ENCODE measurements at places on chromosomes 3 and 15.

GRCh38 chr15:59120937-59121336 lies 16.0 kb downstream of the CCNB2 start:
- DNase-seq = no peak

- no peak for DNase-seq
These were observed 976 bp upstream of the ARGFX start for GRCh38 chr3:121566773-121567172.

DNA sequence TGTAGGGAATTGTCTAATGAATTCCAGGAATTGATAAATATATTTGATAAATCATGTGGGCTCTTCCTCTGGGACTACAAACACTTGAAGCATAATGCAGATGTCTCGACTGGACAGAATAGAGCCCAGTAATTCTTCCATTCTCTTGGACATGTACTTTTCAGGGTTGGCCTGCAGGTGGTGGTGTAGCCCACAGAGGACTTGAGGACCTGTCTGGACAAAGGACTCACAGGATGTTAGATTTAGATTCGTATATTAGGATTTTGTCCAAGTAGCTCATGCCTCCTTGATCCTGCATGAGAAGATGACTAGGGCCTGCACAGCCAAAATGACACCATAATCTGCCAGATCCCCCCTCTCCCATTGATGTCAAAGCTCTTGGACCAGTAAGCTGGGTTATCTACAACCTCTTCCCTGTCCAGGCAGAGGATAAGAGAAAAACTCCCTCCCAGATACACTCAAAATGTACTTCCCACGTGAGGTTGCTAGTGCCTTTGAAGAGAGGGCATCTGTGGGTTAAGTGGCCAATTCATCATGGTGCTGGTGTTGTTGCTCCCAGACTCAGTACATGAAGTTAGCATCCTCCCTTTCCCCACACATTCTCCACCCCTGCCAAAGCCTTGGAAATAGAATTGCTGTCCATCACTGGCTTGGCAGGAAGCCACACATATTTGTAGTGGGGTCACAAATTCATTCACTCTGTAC lies 88.6 kb upstream of the ZNF280D start:
- DNase-seq = peak; percentile 22

DNA sequence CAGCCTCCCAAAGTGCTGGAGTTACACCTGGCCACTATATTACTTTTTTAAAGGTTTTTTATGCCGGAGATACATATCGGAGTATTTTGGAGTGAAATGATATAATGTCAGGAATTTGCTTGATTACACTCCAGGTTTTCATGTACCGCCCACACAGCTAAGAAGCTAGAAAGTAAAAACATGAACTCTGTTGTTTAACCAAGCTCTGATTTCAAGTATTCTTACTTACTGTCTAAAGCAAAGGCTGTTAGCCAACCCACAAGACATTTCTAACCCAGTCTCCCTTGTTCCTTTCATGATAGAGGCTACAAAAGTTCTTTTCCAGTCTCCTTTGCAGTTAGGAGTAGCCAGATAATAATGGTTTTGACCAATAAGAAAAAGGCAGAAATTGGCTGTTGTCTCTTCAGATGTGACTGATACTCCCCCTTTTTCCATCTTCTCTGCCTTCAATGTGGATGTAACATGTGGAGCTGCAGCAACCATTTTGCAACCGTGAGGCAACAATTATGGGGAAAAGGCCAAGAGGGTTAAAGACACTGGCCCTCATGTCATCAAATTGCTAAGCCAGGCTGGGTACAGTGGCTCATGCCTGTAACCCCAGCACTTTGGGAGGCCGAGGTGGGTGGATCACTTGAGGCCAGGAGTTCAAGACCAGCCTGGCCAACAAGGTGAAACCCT lies 6.1 kb upstream of the CP start:
- DNase-seq = no peak

DNA sequence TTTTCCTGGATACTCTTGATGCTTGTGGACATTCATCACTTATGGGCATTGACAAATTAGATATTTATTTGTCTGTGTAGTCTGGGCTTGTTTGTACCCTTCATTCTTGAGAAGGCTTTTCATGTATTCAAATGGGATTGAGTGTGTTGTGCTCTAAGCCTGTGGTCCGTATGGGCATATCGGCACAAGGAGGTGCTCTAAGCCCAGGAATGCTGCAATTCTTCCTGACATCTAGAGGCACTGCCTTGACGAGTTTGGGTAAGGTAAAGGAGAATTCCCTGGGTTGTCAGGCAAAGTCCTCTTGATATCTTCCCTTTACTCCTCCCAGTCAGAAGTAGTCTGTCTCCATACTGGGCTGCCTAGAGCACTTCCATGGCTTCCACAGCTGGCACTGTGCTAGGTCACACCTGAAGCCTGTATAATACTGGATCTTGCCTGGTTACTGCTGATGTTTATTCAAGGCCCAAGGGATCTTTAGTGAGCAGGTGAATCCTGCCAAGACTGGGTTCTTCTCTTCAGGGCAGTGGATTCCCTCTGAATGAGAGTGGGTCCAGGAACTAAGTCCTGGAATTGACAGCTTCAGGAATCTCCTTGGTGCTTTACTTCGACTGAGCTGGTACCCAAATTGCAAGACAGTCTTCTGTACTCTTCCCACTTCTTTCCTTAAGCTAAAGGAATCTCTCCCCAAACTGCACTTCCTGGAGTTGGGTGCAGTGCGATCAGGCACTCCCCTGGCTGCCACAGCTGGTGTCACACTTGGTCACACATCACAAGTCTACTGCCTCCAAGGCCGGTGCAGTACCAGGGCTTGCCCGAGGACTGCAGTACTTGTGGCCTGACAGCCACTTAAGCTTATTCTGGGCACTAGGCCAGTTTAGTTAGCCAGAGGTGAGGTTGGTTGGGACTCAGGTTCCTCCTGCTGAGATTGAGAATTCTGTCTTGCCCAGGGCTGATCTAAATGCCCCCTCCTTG lies 46.0 kb downstream of the GALK2 start:
- no peak for DNase-seq

DNA sequence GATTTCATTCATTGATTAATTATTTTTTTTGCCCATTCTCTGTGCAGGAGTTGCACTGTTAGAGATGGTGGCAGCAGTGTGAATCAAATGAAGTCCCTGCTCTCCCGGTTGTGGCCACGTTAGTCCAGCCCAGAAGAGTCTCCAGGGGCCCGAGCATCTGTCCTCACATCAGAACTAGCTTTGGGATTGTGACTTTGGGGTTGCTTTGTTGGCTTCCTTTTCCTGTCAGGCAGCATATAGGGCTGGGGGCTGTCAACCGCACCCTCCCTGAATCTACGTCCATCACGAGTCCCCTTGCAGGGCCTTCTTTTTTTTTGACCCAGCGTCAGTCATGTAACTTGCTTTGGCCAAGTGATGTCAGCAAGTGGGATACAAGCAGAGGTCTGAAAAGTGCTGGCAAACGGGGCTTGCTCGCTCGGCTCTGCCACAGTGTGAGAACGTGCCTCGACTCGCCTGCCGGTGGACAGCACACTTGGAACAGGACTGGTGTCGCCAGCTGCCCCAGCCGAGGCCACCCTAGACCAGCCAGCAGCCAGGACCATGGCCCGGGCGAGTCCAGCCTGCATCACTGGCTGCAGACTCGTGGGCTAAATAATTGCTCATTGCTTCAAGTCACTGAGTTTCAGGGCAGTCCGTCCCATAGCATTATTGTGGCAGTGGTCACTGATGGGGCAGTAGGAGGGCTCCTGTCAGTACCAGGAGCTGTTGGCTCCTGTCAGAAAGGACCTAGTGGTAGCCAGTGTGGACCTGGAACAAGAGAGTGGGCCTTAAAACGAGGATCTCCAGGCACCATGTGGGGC lies 151.6 kb upstream of the MEF2A start:
- DNase-seq = no peak

DNA sequence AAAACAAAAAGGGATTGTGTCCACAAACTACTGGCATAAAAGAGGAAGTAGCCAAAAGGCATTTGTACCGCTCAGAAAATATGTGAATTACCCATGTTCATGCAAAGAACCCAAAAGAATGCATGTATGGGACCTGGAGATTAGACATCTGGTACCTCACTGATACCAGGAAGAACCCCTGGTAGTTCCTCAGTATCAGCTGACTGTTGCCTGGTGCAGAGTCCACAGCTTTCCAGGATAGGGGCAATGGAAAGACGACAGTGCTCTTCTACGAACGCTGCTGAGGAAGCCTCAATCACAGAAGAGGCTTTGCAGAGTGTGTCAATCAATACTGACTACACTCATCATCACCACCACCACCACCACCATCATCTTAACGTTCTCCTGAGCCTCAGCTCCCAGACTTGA lies 63.3 kb downstream of the ATP8B4 start:
- DNase-seq = no peak

DNA sequence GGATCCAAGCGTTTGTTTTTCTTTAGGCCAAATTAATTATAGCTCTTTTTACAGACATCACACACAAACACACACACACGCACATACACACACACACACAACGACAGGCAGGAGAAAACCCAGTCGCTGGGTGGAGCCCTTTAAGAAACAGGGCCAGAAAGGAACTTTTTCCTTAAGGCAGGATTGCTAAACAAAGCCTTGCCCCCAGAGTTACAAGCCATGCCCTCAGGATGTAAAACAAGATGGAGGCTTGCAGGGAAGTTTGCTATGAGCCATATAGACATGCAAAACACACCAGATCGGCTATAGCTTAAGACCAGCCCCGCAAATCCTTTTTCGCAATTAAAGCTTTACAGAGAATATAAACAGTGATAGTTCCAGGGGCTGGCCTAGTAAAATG lies 16.3 kb upstream of the IQCF2 start:
- DNase-seq = no peak

- no peak for DNase-seq
These were observed 34.0 kb upstream of the GK5 start for GRCh38 chr3:142259359-142259758.

DNA sequence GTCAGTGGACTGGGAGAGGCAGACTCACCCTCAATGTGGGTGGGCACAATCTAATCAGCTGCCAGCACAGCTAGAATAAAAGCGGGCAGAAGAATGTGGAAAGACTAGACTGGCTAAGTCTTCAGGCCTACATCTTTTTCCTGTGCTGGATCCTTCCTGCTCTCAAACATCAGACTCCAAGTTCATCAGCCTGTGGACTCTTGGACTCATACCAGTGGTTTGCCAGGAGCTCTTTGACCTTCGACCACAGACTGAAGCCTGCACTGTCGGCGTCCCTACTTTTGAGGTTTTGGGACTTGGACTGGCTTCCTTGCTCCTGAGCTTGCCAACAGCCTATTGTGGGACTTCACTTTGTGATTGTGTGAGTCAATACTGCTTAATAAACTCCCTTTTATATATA lies 68.0 kb downstream of the CNTN3 start:
- no peak for DNase-seq

GRCh38 chr3:117610156-117610555 lies 900.6 kb downstream of the TUSC7 start:
- DNase-seq = no peak

DNA sequence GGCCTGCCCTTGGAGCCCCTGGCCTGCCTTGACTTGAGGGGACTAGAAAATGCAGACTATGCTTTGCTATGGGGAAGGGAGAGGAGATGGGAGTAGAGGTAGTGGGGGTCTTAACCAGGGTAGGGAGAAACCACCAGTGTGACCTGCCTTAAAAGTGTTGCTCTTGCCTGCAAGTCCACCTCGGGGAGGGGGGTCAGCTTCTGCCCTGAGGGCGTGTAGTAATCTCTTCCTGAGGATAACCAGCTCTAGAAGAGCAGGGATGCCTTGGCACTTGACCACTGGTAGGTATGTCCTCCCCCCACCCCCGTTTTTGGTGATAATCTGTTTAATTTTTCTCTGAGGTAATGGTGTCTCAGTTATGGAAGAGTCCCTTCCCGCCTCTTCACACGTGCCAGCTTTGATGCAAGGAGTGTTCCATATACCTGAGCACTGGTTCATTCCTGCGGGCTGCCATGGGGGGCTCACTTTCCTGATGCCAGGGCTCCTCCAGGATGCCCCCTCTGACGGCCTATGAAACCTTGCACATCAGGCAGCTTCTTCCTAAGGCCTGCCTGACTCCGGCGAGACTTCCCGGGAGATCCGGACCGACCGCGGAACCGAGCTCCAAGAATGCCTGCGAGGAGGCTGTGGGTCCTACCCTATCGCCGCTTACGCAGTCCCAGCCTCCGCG lies 780 bp upstream of the P4HTM start:
- DNase-seq = no peak

DNA sequence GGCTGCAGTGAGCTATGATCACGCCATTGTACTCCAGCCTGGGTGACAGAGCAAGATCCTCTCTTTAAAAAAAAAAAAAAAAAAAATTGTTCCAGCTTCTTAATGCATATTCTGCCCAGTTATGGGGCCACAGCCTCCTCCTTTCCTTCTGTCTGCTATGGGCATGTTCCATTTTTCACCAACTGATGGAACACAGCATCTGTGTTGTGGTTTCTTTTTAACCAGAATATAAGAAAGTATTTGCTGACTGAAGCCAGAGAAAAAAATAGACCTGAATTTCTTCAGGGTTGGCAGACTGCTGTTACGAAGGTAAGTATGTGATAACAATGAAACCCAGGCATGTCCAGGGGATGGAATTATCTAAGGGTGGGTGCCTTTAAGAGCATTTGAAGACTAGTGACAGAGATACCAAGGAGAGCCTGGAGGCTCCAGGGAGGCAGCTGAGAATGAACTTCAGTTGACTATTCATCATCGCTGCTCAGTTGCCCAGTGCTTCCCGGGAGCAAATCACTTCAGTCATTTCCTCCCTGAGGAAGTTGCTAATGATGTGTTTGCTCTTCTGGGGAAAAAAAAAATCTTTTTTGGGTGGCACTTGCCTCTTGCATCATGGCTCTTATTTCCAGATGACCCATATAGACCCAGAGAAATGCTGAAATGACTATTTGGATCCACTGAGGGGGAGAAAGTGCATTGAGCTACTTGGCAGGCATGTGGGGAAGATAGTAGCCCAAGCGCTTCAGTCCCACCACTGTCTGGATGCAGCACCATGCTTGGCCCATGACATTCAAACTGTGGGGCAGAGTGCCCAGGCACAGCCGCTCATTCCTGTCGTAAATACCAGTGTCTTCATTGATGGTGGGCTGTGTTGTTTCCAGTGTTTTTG lies 14.5 kb downstream of the NCBP2 start:
- no peak for DNase-seq

- DNase-seq = no peak
These were observed 153.1 kb upstream of the STT3B start for GRCh38 chr3:31379598-31379997.

- DNase-seq = no peak
These were observed 85.0 kb downstream of the FOXP1 start for GRCh38 chr3:71498543-71498942.

DNA sequence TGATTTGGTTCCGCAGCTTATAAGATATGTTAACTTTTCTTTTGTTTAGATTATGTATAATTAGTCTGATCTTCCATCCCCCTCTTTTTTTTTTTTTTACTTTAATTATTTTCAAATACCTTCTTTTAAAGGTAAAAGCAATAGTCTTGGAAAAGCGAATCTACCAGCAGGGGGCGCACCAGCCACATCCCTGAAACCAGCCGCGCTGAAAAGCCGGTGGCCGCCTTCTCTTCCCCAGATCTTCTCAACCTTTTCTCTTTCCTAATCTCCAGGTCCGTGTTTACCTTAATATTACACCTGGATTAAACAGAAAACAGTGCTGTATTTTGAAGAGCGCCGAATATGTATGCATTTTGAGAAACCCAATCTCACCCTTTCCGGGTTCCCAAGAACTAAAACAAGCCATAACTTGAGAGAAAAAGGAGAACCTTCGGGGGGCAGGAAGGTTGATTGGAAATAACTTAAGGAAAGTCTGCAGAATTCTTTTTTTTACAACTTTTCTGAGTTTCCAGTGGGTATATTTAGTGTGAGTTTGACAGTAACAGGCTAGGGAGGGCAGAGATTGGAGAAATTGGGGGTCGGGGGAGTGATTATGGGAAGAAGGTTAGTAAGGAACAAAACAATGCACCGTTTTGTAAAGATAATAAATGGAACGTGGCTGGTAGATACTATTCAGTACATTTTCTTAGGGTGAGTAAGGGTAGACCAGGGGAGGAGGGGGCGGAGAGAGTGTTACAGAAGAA lies 2.0 kb upstream of the SOX2 start:
- DNase-seq = no peak
